ENCODE measurements at places on chromosomes 1 and 21.

DNA sequence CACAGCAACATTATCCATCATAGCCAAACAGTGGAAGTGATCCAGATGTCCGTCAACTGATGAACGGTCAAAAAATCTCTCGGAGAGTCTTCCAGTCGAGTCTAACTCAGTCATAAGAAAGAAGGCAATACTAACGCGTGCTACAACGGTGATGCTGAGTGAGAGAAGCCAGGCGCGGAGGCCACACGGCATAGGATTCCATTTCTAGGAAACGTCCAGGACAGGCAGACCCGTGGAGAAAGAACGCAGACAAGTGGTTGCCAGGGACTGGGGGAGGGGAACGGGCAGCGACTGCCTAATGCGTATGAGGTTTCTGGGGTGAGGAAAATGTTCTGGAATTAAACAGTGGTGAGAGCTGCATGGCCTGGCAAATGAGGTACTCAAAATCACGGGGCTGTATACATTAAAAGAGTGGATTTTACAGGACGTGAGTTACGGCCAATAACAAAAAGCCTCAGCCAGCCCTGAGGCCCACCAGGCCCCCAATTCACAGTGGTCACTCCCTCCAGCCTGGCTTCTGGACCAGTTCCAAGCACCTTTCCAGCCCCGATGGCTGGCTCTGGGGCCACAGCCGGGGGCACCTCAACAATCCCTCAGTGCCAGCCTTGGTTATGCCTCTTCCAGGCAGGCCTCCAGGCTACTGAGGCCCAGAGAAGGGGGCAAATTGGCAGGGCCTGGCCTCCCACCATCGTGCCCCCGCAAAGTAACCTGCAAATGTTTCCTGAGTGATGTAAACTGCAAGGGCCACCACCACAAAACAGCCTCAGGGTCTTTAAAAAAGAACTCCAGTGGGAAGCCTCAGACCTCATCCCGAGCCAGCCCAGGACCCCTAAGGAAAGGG, 3.4 kb downstream of the WNT9A start:
- no peak for DNase-seq

DNA sequence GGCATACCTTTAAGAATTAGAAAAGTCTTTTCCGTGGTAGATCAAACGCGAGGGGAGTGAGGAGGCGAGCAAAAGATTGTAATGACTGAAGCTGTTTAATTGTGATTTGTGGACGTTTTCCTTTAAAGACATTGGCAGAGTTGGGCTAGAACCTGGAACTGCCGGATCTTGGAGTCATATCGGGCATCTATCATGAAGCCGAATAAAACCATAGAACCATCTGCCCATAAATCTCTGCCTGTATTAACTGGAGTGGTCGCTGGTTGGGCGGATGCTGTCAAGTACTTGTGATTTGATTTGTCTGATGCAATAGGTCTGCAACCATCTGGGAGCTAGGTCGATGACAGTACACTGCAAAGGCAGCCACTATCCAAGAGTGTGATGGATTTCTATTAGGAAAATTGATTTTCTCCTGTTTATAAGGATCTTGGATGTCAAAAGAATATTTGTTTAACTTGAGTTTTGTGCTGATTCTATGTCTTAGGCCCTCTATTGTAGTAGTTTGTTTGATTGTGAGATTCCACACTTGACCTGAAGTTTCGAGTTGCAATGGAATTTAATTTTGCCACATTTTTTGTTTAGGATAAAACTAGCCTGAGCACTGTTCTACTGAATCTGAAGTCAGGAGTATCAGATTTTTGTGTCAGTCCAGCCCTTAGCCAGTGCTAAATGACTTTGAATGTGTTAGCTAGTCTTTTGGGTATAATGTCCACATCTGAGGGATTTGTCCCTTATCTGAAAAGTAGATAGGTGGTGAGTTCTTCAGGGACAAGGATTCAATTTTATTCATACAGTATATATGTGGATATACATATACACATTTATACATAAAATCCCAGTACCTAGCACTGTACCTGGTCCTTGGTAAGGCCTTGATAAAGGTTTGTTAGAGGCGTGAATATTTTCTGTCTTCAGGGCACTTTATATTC, 1.2 kb downstream of the SARS1 start:
- peak; percentile 55 for DNase-seq

DNA sequence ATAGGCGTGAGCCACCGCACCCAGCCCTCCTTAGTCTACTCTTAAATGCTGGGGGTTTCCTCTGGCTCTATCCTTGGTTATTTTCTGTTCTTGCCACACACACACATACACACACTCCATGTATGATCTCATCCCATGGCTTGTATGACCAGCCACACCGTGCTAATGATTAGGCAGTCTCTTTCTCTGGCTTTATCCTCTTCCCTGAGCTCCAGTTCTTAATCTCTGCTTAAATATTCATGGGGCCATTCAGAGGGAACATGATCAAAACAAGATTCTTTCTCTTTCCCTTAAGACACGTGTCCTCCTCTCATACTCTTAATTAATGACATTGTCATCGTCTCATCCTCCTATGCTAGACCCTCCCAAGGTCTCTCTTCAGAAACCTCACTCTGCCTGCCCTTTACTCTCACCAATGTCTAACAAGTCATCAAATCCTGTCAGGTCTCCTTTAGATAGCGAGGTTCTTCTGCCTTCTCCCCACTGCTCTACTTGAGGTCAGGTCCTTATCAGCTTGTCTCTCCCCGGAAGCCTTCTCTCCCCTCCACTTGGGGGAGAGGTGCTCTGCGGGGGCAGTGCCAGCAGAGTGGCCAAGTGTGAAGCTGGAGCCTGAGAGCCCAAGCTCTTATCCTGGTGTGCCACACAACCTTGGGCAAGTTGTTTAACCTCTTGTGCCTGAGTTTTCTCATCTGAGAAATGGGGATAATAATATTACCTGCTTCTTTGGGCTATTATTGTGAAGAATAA, 83.0 kb upstream of the GNG12 start:
- DNase-seq: no peak

GRCh38 chr1:55423376-55423775, 208.2 kb upstream of the USP24 start:
- DNase-seq: no peak

DNA sequence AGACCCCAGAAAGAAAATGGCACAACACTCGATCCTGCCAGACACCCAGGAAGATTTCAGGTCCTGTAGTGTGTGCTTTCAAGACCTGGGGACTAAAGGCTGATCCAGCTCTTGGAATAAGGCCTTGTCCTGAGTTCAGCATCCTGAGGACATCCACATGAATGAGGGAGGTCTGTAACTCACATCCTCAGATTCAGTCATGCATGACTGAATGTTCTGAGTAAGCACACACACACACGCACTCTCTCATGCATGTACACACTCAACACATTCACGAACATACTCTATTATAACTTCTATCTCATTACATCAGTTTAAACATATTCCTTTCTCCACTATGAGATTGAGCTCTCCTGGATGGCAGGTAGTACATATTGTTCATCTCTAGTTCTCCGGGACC, 273.4 kb upstream of the BEND5 start:
- no peak for DNase-seq

GRCh38 chr1:54971317-54971791, 9.1 kb upstream of the TMEM61 start:
- no peak for DNase-seq

DNA sequence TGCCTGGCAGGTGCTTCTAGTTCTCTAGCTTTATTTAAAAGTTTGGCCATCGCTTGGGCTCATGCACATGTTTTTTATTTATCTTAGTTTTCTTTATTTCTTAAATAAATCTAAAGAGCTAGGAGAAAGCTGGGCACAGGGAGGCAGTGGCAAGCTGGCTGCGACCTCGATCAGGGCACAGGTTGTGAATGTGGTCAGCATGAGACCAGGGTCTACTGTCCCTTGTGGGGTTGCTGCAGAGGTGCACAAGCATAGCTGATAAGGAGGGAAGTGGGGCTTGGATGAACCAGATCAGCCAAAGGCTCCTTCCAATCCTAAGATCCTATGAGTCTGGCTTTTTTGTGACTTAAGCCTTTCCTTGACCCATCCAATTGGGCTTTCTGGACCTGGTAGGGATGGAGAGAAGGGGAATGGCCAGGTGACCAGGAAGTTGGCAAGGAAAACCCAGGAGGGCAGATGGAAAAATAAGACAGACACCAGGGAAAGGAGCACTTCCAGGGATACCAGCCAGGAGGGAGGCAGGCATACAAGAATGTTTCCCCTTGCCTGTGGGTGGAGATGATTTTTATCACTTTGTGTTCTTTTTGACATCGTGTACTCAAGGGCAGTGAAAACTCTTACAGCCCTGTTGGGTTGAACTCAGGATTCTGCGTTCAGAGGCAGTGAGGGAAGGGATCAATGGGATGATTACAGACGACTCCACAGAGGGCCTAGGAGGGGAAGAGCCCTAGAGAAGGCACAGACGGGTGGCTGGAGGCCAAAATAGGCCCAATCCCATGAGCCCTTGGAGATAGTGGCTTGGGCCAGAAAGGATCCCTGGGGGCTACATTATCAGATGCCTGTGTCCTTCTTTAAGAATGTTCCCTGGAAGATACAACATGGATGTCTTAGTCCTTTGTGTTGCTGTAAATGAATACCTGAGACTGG, 8.5 kb downstream of the CYP4B1 start:
- DNase-seq: peak; percentile 1

GRCh38 chr1:58809325-58810010, 25.6 kb upstream of the JUN start:
- DNase-seq: no peak

- no peak for DNase-seq
These were observed 97.7 kb downstream of the VPS13D start for GRCh38 chr1:12327566-12327965.

DNA sequence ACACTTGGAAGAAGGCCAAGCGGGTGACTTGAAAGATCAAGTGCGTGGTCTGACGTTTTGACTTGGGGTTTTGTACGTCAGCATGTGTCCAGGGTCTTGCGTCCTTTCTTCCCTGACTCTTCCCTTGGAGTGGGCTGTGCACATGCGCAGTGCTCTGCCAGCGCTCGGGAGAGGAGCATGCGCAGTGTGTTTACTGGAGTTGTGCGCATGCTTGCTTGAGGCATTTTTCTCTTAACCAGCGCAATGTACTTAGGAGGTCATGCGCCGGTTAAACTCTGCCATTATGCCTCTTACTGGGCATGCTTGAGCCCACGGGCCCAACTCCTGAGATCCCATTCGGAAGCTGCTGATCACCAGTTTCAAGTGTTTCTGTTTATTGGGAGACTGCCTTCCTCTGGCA, 242.5 kb upstream of the AJAP1 start:
- DNase-seq: no peak
